Fibroblast of the aortic adventitia (primary cell): ENCODE measurements at places on chromosomes 12 and 14.

- DNase-seq = no peak
Observed at GRCh38 chr14:76781648-76782051, 20.4 kb downstream of the VASH1 start.

DNA sequence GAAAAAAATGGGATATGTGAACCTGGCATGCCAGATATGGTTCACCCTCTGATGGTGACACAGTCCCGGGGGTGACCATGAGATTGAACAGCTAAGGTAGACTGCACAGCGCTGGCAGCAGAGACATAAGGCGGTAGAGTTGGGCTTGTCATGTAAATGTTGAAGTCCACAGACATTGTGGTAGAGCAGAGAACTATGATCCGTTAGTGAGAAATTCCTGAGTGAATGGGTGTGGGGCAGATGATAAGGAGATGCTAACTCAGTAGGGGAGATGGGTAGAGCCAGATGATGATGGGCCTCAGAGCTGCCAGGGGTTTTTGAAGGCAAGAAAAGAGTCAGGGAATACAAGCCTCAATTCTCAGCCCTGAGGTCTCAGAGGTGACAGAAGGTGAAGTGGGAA, 51.1 kb upstream of the DNM1L start:
- no peak for DNase-seq

DNA sequence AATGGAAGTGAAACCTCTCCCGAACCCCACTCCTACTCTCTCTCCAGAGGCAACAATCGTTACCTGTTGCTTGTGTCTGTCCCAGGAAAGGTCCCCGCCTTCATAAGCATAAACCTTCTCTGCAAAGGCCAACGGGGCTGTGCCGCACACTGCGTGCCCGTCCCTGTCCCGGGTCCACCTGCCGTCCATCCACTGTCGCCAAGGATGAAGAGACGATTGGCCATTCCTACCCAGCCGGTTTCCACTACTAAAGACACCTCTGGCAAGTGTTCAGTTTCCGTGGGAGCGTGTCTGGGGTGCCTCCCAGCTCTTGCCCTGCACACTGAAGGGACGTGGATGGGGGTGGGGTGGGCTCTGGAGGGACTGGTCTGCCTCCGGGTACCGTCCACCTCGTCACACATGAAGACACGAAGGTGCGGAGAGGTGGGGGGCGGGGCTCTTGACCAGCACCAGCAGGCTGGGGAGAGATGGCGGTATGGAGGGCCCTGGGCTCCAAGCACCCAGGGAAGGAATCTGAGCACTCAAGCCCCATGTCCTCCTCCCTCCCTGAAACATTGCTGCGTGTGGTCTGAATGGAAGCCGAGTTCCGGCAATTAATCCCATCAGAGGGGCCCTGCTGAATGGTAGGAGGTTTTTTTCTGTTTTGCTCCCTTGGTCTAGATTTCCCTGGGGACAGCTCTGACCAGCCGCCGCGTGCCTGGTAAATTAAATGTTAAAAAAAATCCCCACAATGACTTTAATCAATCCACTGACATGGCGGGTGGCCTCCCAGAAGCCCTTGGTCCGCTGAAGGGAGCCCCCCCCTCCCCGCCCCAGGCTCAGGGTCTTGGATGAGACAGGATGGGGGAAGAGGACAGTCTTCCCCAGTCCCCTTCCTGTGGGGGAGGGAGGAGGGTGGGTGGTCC, 4.1 kb upstream of the KIF26A start:
- no peak for DNase-seq

DNA sequence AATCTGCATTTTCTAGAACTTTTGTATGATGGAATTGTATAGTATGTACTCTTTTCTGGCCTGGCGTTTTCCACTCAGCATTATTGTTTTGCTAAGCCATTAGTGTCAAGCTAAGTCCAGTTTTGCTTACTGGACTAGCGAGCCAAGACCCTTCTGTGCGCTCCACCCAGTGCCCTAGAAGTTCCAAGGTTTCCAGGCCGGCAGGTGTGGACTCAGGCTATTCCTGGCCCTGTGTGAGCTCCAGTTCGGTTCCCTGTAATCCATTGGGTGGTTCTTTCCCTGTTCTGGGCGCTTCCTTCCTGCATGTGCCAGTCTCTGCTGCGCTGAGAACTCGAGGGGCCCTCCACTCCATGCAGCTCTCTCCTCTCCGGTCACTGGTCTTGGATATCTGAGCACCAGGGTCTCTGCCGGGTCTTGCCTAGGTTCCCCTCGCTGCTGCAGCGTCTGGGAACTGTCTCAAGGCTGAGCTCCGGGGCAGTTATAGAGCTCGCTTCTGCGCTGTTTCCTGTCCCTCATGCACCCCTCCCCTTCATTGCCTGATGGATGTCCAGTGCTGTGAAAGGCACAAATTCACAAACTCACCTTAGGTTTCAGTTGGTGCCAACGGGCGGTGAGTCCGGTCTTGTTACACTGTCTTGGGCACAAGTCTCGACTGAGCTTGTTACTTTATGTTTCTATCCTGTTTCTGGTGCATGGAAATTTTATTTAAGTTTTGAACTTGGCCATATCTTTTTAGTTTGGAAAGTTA, 100.8 kb downstream of the ADGRD1 start:
- DNase-seq = no peak

DNA sequence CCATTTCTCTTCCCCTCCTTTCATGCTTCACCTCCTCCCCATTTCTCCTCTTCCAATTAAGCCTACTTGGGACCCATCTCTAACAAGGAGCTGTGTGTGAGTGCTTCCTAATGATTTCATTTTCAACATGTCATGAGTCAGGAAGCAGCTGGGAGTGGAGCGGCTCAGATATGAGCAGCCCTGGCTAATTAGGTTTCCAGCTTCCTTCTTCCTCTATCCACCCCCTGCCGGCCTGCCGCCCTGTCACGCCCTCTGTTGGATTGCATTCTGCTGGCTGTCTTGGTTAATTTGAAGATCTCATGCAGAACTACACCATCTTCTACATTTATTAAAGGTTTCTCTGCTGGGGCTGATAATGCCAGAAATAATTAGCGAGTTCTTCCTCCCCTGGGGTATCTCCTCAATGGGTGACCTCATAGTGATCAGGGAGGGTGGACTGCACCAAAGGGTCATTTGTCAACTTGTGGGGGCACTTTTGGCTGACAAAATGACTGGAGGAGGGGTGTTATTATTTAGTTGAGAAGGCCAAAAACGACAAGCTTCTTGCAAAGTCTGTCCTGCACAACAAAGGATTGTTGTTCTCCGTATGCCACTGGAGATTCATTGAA, 300.9 kb upstream of the SRRM4 start:
- no peak for DNase-seq

DNA sequence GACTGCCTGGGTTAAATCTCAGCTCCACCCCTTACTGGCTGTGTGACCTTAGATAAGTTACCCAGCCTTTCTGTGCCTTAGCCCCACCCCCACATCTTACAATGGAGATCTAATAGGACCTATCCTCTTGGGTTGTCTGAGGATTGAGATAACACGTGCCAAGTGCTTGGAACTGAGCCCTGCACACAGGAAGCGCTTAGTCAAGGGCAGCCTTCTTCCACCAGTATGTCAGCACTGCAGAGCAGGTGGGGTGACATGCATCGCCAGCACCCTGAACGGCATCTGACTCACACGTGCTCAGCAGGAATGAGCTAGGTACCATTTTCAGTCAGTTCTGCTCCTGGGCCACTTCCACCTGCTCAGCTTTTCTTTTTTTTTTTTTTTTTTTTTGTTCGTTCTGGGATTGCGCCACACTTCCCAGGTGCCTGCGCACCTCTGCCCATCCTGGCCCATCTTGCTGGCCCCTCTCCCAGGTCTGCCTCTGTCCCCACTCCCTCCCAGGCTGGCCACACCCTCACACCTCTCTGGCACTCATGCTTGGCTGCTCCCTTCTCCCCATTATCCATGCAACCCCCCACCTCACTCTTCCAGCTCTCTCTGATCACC, 19.6 kb downstream of the LGMN start:
- no peak for DNase-seq

DNA sequence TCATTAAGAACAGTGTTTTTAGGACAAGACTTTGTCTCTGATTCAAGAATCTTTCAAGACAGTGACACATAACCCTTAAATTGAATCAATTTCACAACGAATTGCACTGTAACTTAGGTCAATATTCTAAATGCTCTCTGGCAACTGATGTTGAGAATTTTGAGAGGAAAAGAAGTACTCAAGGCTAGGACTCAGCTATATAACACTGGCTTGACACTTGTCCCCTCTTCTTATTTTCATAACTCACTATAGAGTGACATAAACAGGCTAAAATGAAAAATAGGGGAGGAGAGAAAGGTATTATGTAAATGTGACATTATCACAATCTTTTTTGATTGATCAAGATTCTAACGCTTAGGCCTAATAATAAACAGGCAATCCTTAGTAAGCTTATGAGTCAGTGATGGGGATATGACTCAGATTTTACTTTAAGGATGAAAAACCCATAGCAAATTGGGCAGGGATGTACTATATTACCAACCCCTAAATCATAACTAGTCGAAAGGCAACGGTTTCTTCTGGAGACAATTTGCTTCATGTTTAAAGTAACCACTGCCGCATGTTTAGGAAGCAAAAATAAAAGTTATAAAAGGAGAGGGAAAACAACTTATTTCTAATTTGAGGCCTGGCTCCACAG, 10.9 kb downstream of the BTG1 start:
- DNase-seq = peak; percentile 72

- no peak for DNase-seq
Observed at GRCh38 chr12:124143726-124144125, 151.2 kb upstream of the RFLNA start.

- DNase-seq = no peak
Observed at GRCh38 chr12:123506843-123507236, 26.7 kb downstream of the RILPL1 start.

- DNase-seq = no peak
Observed at GRCh38 chr14:54138354-54139038, 181.9 kb upstream of the BMP4 start.

- DNase-seq = no peak
Observed at GRCh38 chr12:89706986-89707702, 1.5 kb downstream of the ATP2B1 start.

- DNase-seq = peak; percentile 76
Observed at GRCh38 chr12:48995086-48995879, 3.9 kb downstream of the DDN start.

DNA sequence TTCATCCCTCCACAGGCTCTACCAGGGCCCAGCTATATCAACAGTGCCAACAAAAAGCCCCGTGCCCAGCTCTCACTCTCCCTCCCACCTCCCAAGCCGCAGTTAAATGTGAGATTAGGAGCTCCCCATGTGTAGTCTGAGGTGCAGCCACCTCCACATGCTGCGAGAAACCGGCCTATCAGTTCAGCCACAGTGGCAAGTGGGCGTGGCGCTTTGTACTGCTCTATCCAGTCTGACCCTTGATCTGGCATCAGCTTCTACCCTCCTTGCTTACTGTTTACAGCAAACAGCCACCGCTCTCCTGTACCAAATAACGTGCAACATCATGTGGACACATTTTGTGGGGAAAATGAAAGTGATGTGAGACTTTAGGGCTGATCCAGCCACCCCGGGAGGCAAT, 1.7 kb downstream of the PLEK2 start:
- no peak for DNase-seq

DNA sequence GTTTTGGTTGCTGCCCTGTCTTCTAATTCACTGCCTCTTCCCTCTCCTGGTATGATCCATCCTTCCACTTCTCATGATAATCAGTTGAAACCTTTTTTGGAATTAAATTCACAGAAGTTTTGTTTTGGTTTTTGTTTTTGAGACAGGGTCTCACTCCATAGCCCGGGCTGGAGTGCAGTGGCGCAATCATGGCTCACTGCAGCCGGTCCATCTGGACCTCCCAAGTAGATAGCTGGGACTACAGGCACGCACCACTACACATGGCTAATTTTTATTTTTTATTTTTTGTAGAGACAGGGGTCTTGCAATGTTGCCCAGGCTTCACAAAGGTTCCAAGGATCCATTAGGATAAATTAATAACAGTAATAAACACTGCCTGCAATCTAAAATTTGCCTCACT, 164.3 kb downstream of the PRKCH start:
- no peak for DNase-seq

DNA sequence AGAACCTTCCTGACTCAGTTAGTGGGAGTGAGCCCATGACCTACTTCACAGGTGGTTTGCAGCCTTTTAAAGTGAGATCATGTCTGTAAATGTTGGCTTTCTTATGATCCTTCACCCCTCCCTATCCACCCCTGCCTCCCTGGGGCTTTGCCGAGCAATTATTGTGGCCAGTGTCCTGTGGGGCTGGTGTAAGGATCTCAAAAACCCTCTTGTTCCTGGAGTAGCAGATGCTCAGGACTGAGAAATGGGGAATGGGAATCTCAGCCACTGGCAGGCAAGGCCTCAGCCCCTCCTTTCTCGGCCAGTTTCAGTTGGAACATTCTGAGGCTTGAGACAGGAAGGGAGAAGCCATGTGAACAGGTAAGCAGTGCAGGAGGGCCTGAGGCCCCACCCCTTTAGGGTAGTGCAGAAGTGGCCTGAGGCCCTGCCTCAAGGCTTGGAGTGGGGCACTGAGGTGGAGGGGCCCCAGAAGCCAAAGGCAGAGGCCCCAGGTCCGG, 53.8 kb downstream of the PLEKHG3 start:
- peak; percentile 51 for DNase-seq

DNA sequence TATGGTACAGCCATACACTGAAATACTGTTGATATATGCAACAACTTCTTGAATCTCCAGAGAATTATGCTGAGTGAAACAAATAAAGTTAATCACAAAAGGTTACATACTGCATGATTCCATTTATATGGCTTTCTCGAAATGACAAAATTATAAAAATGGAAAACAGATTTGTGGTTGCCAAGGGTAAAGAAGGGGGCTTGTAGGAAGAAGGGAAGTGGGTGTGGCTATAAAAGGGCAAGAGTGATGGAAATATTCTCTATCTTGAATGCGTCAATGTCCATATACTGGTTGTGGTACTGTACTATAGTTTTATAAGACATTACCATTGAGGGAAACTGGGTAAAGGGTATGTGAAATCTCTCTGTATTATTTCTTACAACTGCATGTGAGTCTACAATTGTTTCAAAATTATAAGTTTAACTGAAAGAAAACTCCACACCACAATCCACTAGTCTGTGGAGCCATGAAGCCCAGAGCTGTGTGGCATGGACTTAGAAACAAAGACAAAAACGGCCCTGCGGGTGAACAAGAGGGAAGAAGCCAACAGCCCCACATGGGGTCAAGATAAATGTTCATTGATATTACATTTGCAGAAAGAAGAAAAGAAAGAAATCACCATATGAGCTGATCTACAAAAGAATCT, 18.3 kb upstream of the TSPAN11 start:
- no peak for DNase-seq

DNA sequence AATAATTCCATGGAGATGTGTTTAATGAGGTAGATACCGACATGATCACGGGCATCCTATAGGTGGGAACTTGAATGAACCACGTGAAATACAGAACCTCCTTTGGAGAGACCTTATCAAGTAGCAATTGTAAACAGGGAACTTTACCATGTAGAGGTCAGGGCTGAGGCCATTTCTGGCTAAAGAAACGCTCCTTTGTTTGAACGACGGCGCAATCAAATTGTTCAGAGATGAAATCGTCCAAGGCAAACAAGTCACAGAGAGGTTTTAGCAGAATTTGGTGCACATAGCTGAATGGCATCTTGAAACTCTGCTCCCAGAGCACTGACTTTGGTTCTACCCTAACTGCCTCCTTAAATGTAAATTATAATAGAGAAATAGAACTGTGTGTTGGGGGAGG, 9.8 kb downstream of the PRIMA1 start:
- DNase-seq = no peak
